ENCODE measurements at places on chromosomes 7 and 10.

DNA sequence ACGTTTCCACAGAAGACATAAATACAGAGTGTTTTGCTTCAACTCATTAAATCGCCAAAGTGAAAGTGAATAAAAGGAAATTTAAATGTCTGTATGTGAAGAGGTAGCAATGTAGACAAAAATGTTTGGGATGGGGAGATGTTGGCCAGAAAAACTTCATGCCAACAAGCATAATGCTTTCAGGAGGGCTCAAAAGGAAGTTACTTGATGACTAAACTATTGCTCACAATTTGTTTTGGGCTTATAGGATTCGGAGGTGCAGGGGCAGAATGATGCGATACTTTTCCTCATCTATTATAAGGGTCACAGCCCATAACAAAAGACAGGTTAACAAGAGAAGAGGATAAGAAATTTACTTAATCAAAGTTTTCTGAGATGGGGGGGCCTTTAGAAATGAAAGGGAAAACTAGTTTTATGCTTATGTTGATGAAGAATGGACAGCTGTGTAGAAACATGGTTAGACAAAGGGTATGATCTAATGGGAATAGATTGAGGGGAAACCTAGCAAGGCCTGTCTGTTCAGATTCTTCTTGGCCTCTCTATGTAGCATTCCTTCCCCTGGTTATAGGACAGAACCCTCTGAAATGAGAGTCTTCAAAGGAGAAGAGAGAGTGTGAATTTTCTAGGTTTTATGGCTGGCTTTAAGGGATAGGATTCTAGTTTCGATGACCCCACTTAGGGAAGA lies 898.6 kb downstream of the LRMDA start:
- DNase-seq = no peak

DNA sequence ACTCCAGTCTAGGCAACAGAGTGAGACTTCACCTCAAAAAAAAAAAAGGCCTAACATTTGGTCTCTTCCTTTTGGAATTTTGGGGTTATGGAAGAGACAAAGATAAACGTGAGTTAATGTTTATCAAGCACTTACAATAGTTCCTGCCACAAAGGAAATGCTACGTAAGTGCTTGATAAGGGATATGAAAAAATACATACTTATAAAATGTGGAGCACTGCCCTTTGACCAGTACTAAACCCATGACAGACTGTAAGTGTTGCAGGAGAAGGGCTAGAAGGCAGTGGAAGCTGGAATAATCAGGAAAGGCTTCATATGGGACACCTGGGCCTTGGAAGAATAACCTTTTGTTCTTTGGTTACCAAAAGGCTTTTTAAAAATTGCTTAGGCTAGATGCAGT lies 25.5 kb downstream of the TMEM248 start:
- DNase-seq = no peak

DNA sequence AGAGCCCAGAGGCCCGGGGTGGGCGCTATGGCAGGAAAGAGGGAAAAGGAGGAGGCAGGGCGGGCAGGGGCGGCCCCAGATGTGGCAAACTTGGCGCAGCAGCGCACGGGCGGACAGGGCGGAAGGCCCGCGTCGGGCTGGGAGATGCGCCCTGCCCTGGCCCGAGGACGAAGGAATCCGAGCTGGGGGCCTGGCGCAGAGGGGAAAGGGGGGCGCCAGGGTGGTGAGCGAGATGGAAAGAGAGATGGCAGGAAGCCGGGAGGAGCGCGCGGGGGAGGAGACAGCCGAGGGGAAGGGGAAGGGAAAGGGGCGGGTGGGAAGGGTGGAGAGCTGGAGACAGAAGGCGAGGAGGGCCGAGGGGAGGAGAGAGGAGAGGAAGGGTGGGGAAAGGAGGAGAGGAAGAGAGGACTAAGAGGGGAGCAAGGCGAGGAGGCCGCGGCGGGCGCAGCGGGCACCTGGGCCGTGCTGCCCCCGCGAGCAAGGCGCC lies at the start of gene MARVELD1:
Gene MARVELD1 (plus strand): TSS at position 392 of the 487 bp plus-strand sequence. CDS start 147 bp downstream, outside the sequence.
- no peak for DNase-seq

DNA sequence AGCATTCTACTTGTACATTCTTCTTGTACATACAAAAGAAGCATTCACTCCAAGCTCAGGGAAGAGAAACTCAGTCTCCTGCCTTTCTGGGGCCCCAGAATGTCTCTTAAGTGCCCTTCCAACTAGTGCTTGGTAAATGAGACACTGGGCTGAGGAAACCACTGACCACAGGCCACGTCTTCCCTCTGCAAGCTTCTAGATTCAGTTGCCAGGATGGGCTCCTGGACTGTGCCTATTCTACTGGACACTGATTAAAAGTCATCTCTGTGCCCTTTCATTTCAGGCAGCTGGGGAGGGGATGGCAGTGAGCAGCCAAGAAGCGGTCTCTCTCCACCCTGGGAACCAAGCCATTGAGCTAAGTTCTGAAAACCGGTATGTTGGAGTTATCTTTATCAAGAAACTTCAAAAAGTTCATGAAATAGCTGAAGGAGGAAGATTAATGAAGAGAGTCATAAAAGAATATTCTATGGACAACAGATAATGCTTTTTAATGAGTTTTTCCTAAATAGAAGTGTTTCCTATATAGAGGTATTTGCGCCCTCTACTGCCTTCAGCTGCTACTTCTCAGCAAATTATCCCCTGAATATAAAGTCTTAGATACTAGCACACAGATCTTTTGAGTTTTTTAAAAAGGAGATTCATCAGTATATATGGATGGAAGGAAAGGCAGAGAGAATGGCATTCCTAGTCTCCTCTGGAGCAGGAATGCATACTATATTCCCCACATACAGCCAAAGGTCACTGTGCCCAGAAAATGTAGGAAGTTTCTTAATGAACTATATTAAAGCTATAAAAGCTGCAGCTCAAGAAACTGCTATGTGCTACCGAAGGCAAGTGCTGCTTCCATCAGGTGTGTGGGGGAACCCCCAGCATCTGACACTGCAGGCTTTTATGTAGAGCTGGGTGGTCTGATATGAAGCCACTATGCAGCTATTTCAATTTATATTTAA lies 8.4 kb upstream of the IFIT1B start:
- no peak for DNase-seq

- no peak for DNase-seq
Observed at GRCh38 chr10:95346715-95347401, 56.1 kb upstream of the PDLIM1 start.

Measured in stimulated activated CD4-positive, alpha-beta T cell treated with anti-CD3 and anti-CD28 coated beads, Interleukin-2, amount 100 ng/mL, for 24 hours (primary cell).